Stomach (tissue), 19 donors: ENCODE measurements at places on chromosomes 1 and 21.

DNA sequence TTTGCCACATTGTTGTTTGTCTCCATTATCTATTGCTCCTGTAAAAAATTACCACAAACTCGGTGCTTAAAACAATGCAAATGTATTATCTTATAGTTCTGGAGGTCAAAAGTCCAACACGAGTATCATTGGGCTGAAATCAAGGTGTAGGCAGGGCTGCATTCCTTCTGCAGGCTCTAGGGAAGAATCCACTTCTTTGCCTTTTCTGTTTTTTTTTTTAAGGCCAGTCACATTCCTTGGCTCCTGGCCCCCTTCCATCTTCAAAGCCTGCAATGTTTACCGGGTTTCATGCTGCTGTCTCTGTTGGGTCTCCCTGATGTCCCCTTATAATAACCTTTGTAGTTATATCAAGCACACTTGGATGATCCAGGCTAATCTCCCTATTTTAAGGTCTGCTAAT, 212.7 kb downstream of the PTBP2 start:
- H3K36me3 ChIP-seq: no peaks in the 10 kb centered on the region
- no peak overlapping the region for H3K27ac ChIP-seq
- no peaks in the 10 kb centered on the region for H3K4me1 ChIP-seq
- no peak overlapping the region for H3K4me3 ChIP-seq
- no peak for DNase-seq
- H3K27me3 ChIP-seq: no peaks in the 10 kb centered on the region

DNA sequence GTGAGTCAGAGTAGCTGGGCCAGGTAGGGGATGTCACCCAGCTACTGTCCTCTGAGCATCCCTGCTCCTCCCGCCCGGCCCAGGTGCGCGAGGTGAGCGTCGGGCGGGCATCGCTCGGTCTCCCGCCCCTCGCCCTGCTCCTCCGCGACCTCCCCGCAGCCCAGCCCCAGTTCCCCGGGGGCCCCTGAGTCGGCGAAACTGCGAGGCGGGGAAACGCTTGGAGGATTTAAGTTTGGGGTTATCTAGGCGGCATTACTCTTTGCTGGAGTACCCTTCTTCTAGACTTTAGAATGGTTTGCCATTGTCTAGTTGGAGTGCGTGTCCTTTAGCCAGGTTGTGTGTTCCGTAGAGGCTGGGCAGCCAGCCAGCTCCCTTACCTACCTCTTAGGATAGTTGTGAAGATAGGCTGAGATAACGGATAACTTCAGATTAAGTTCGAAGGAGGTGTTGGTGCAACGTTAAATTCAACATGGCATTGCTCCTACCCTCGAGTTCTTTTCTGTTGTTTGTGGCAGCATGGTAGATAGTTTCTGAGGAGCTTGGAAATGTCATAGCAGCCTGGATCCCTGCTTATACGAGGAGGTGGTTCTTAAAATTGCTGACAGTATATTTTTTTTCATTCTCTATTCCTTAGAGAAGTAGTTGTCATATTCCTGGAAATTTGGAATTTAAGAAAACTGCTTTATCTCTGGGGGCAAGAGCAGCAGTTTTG, 697 bp downstream of the AGO3 start:
- H3K36me3 ChIP-seq: no peaks in the 10 kb centered on the region
- peak overlapping the region; percentile 71 for H3K4me3 ChIP-seq
- H3K27me3 ChIP-seq: no peaks in the 10 kb centered on the region
- H3K4me1 ChIP-seq: peaks cover 60% of the 10 kb centered on the region
- H3K27ac ChIP-seq: peak overlapping the region; percentile 98

DNA sequence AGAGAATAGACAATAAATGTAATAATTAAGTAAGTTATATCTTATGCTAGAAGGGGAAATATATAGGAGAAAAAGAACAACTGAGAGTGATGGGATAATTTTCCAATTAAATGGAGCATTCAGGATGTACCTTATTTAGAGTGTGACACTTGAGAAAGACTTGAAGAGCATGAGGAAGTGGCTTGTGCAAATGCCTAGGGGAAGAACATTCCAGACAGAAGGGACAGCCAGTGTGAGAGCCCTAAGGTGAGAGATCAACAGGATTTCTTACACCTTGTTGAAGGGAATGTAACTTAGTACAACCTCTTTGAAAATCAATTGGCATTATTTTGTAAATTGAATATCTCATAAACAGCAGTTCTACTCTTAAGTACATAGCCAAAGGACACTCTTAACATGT, 28.8 kb upstream of the TSPAN2 start:
- no peak for DNase-seq
- H3K27ac ChIP-seq: no peak overlapping the region
- H3K4me1 ChIP-seq: no peaks in the 10 kb centered on the region
- H3K27me3 ChIP-seq: no peaks in the 10 kb centered on the region

DNA sequence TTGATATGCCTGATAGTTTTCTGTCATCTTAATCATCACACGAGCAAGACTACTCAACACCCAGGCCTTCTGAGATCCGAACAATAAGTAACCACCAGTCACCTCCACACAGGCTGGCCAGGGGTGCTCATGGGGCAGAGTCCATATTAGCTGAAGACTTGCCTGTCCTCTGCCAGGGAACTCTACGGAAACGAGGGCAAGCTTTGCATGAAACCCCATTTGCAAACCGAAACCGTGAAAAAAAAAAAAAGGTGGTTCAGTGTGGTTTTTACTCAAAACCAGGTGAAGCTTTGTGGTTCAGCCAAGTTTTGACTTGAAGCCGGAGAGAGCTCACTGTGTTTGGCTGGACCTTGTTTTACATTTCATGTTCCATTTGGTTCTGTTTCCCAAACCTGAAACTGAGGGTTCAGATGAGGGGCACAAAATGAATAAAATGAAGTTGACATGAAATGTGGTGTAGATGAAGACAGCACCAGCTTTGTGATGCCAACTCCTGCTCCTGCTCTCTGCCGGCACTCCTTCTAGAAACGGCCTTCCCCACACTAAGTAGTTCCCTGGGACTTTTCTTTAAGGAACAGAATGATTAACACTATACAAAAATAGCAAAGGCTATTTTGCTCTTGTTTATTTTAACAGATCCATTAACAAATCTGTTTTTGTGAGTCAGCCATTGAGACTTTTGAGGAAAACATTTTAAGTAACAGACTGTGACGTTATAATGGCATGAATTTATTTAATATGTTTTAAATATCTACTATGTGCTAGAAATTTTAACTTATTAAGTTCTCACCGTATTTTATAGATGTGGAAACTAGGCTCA, 74.7 kb downstream of the RUNX1 start:
- H3K36me3 ChIP-seq: no peaks in the 10 kb centered on the region
- H3K4me3 ChIP-seq: no peak overlapping the region
- DNase-seq: peak; percentile 43
- no peak overlapping the region for H3K27ac ChIP-seq
- H3K4me1 ChIP-seq: peaks cover 5% of the 10 kb centered on the region

DNA sequence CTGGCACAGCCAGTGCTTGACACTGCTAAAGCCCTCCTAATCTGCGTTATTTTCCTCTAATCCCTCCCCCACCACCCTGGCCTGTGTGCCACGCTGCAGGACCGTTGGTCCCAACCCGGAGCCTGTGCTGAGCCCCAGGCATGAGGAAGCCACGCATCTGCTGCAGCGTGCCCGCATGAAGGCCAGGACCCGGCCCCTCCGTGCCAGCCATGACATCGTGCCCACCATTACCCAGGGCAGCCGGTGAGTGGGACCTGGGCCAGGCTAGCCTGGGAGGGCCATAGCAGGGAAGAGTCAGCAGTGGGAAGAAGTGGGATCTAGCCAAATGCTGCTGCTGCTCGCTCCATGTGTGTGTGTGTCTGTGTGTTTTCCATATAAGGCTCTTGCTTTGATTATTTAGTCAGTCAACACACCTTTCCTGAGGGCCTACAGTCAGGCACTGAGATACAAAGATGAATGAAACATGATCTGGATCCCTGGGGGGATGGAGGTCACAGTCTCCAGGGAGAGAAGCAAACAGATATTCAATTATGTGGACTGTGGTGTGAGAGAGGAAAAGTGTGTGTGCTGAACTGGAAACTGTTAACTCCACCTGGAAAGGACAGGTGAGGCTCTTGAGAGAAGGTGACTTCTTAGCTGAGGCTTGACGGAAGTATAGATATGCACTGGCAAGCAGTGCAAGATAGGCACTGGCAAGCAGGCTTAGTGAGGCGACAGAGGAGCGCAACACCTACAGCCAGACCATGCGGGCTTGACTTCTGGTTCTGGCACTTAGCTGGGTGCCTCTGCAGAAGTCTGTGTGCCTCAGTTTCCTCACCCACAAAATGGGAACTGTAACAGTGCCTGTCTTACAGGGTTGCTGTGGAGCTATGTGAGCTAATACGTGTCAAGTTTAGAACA, 15.9 kb downstream of the KIAA1614 start:
- H3K27ac ChIP-seq: no peak overlapping the region
- H3K4me3 ChIP-seq: no peak overlapping the region
- no peak for DNase-seq
- H3K27me3 ChIP-seq: no peaks in the 10 kb centered on the region

- peak overlapping the region; percentile 5 for H3K27ac ChIP-seq
- no peaks in the 10 kb centered on the region for H3K27me3 ChIP-seq
- peaks cover 33% of the 10 kb centered on the region for H3K4me1 ChIP-seq
- H3K36me3 ChIP-seq: peaks cover 68% of the 10 kb centered on the region
Measured at GRCh38 chr21:36232641-36233040, 76.0 kb downstream of the DOP1B start.

DNA sequence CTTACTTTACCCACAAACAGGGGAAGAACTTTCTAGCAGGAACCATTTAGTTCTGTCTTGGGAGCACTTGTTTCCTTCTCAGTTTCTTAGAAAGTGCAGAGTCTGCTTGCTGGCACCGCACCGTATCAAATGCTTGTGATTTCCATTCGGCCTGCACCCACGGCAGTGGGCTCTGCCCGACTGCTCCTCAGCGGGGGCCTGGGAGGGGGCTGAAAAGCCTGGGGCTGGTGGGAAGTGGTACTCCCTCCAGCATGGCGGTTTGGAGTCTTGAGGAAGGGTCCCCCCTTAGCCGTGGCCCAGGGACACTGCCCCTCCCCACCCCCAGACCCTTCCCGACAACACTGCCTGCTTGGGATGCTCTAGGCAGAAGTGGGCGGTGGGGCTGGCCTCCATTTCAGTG, 57.0 kb downstream of the KIF26B start:
- DNase-seq: no peak
- no peak overlapping the region for H3K4me3 ChIP-seq
- no peaks in the 10 kb centered on the region for H3K4me1 ChIP-seq
- H3K36me3 ChIP-seq: no peaks in the 10 kb centered on the region
- H3K27me3 ChIP-seq: no peaks in the 10 kb centered on the region
- H3K27ac ChIP-seq: no peak overlapping the region

- no peaks in the 10 kb centered on the region for H3K27me3 ChIP-seq
- peaks cover 9% of the 10 kb centered on the region for H3K4me1 ChIP-seq
- no peaks in the 10 kb centered on the region for H3K36me3 ChIP-seq
- no peak for DNase-seq
- H3K4me3 ChIP-seq: no peak overlapping the region
- no peak overlapping the region for H3K27ac ChIP-seq
Measured at GRCh38 chr1:10195570-10195969, 14.8 kb upstream of the KIF1B start.

GRCh38 chr1:184940226-184940625, 34.1 kb downstream of the NIBAN1 start:
- no peaks in the 10 kb centered on the region for H3K27me3 ChIP-seq
- H3K27ac ChIP-seq: no peak overlapping the region
- no peaks in the 10 kb centered on the region for H3K4me1 ChIP-seq
- no peak overlapping the region for H3K4me3 ChIP-seq

GRCh38 chr21:39849014-39849655, 18.1 kb upstream of the PCP4 start:
- H3K4me3 ChIP-seq: no peak overlapping the region
- H3K27me3 ChIP-seq: no peaks in the 10 kb centered on the region
- no peak overlapping the region for H3K27ac ChIP-seq
- DNase-seq: no peak

GRCh38 chr1:27380224-27380623, 2.9 kb downstream of the CD164L2 start:
- no peak for DNase-seq
- peaks cover 17% of the 10 kb centered on the region for H3K27me3 ChIP-seq
- H3K4me3 ChIP-seq: no peak overlapping the region
- H3K36me3 ChIP-seq: no peaks in the 10 kb centered on the region
- H3K4me1 ChIP-seq: peaks cover 6% of the 10 kb centered on the region

- DNase-seq: no peak
- no peak overlapping the region for H3K4me3 ChIP-seq
Measured at GRCh38 chr1:222018041-222018440, 276.2 kb upstream of the DUSP10 start.

DNA sequence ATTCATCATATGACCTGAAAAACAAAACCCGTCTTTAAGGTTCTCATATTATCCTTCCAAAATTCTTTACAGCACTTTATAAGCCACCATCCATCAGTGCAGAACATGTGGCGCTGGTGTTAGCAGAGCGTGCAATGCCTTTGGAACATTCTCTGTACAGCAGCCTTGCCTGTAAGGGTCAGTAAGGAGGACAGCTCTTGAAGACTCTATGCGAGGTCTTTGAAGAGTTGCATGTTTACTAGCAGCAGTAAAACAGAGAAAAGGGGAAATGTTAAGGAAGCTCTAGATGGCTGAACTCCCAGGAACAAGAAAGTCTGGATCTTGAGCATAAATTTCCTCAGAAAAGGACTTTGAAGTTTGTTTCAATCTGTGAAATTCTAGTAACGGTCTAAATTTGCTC, 365.6 kb downstream of the DUSP10 start:
- H3K36me3 ChIP-seq: no peaks in the 10 kb centered on the region
- peak; percentile 20 for DNase-seq
- no peak overlapping the region for H3K4me3 ChIP-seq
- no peak overlapping the region for H3K27ac ChIP-seq

DNA sequence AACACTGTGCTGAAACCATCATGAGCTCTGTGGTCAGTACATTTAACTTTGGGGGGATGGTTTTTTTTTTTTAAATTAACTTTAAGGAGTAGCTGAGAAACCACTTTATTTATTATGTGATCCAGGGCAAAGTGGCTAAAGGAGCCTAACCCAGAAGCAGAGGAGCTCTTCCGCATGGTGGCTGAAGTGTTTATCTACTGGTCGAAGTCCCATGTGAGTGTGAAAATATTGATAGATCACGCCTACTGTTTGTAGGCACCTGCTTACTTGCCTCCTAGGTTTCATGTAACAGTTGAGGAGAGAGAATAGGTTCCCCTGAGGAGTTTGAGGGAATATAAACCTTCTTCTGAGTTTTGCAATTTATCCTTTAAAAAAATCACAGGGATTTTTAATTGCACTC, 181.4 kb downstream of the ZP4 start:
- DNase-seq: no peak
- H3K36me3 ChIP-seq: no peaks in the 10 kb centered on the region
- H3K27me3 ChIP-seq: no peaks in the 10 kb centered on the region
- no peaks in the 10 kb centered on the region for H3K4me1 ChIP-seq
- no peak overlapping the region for H3K4me3 ChIP-seq

DNA sequence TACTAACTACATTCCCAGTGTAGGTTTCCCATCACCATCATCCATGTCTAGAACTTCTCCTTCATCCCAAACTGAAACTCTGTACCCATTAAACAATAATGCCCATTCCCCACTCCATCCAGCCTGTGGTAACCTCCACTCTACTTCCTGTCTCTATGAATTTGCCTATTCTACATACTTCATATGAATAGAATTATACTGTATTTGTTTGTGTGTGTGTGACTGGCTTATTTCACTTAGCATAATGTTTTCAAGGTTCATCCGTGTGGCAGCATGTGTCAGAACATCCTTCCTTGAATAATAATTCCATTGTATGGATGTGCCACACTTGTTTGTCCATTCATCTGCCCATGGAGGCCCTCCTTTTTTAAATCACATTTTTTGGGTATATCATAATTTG, 35.7 kb downstream of the ATP2B4 start:
- H3K27me3 ChIP-seq: no peaks in the 10 kb centered on the region
- H3K27ac ChIP-seq: peak overlapping the region; percentile 87
- peaks cover 81% of the 10 kb centered on the region for H3K4me1 ChIP-seq
- no peaks in the 10 kb centered on the region for H3K36me3 ChIP-seq
